ENCODE measurements at places on chromosomes 1 and 21.

DNA sequence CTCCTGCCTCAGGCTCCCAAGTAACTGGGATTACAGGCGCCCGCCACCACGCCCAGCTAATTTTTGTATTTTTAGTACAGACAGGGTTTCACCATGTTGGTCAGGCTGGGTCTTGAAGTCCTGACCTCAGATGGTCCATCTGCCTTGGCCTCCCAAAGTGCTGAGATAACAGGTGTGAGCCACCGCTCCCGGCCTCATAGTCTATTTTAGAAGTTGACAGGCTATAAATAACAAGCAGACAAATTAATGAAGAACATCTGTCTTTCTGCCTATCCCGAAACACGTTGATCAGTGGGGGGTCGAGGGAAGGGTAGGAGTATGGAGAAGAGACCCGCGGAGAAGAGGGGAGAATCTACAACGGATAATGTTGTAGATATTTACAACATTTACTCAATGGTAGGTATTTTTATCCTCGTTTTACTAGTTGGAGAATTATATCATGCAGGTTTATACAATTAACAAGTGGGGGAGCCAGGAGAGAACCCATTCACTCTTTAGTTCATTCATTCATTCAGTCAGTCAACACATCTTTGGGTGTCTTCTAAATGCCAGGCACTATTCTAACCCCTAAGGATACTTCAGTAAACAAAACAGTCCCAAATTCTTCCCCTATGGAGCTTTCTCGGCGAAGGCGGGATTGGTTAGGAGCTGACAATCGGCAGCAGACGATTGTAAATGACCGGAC lies 497 bp upstream of the IFNAR2 start:
- no peak for DNase-seq

GRCh38 chr1:43621861-43622260 lies 28.1 kb upstream of the KDM4A start:
- no peak for DNase-seq

GRCh38 chr1:109528712-109529111 lies 11.0 kb upstream of the GPR61 start:
- no peak for DNase-seq

DNA sequence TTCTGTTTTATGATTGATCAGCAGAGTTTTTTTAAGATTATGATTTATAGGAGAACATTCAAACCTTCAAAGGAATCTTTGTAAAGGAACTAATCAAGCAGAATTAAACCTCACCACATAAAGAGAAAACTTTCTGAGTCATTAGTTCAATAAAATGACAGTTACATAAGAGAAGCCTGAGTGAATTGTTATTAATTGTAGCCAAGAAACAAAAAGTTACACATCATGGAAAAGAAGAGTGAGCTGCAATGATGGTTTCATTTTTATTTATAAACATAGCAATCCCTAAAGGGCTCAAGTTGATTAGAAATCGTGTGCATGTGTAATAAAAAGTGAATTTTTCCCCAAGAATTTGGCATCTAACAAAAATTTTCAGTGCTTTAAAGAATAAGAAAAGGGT lies 731.4 kb downstream of the LTN1 start:
- DNase-seq = no peak

- no peak for DNase-seq
These were observed 51.3 kb upstream of the PLA2G2C start for GRCh38 chr1:20237646-20238045.

DNA sequence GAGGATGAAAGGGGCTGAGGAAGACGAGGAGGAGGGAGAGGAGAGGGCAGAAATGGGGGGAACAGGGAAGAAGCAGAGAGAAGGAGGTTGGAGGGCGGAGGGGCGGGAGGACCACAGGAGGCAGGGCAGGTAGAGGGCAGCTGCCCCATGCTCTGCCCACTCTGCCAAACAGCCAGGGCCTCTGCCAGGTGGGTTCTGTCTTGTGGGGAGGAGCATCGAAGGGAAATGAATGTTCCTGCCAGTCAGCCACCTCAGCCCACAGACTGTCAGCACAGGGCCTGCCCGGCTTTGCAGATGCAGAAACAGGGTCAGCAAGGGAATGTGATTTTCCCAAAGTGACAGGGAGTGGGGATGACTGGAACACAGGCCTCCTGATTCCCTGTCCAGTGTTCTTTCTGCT lies 82.6 kb downstream of the GRIK3 start:
- DNase-seq = no peak

GRCh38 chr21:32544697-32545096 lies 40.6 kb downstream of the TCP10L start:
- DNase-seq = no peak

GRCh38 chr1:225919906-225920305 lies 4.1 kb downstream of the PYCR2 start:
- DNase-seq = no peak

DNA sequence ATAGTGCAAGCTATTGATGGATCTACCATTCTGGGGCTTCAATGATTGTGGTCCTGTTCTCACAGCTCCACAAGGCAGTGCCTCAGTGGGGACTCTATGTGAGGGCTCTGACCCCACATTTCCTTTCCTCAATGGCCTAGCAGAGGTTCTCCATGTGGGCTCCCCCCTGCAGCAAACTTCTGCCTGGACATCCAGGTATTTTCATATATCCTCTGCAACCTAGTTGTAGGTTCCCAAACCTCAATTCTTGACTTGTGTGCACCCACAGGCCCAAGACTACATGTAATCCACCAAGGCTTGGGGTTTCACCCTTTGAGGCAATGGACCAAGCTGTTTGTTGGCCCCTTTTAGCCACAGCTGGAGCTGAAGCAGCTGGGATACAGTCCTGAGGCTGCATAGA lies 35.9 kb upstream of the CFHR3 start:
- no peak for DNase-seq

DNA sequence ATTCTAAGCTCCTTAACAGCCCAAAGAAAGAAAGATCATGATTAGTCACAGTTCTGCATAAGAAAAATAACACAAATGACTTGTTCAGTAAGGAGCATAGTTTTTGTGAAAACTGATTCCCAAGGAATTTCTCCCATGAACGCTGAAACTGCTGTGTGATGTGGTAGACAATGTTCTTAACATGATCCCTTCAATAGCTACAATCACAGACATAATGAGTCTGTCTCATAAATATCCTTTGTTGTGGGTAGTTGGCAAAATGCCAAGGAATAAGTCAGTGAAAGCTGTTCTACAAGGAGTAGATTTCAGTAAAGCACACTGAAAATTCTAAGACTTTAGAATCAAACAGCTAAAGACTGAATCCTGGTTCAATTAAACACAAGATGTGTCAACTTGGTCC lies 404.8 kb downstream of the HLX start:
- no peak for DNase-seq

DNA sequence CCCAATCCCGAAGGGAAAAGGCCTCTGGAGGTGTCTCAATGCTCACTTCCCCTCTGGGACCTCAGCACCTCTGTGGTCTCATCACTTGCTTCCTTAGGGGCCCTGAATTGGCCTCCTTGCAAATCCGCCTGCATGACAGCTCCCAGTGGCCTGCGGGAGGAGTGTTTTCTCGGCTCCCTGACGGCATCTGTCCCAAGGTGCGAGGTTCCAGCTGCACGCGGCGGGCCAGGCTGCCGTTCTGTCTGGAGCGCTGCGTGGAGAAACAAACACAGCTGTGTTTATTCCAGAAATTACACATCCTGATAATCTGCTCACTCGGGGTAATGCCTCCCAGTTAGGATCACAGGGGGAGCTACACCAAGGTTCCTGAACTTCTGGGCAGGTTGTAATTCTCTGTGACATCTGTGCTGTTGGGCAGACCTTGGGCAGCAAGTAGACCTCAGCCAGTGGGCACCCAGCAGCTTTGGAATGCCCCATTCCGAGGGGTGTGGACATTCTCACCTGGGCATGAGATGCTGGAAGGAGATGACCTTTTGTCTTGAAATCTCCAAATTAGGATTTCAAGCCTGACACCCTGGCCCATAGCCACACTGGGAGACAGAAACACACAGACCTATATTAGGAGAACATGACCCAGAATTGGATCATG lies 18.2 kb downstream of the EPHB2 start:
- no peak for DNase-seq

DNA sequence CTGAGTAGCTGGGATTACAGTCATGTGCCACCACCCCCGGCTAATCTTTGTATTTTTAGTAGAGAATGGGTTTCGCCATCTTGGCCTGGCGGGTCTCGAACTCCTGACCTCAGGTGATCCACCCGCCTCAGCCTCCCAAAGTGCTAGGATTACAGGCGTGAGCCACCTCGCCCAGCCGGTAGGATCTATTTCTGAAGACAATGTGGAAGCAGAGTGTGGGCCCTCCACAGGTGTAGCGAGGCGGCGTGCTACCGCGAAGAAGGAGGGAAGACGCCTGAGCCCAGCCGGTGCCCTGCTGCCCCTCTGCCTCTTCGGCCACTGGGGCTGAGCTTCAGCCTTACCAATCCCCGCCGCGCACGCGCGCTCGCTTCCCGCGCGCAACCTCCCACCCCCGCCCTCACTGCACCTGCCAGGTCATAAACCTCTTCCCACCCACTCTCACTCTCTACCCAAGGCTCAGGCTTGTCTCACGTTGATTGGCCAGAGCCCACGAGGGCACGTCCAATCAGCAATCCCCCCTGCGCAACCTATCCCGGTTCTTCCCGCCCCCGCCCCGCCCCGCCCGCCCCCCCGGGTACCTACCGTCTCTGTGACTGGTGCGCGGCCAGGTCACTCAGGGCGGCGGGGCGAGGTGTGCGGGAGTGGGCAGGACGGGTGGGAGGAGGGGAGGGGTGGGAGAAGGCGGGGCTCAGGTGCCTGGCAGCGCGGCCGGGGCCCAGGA lies 409 bp upstream of the HOOK1 start:
- peak; percentile 70 for DNase-seq

DNA sequence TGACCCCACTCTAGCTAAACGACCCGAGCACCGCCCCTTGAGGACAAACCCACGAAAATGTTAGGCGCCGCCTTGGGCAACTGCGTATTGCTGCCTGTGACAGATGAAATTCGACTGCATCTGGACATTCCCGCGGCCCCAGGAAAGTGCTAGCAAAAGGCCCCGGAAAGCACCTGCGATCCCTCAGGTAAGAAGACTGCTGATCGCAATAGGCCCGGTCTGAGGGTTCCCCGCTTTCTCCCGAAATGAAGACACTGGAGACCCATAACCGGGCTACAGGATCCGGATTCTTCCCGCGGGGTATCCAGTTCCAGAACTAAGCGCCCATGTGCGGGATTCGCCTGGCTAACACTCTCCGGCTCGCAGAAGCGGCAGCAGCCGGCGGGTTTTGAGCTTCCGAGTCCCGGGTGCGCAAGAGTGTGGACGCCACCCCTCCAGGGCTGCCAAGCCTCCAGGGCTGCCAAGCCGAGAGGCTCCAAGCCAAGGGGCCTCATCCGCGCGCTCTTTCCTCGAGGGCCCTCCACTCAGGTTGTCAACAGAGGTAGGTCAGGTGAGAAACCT lies 157.9 kb upstream of the NBPF11 start:
- no peak for DNase-seq

DNA sequence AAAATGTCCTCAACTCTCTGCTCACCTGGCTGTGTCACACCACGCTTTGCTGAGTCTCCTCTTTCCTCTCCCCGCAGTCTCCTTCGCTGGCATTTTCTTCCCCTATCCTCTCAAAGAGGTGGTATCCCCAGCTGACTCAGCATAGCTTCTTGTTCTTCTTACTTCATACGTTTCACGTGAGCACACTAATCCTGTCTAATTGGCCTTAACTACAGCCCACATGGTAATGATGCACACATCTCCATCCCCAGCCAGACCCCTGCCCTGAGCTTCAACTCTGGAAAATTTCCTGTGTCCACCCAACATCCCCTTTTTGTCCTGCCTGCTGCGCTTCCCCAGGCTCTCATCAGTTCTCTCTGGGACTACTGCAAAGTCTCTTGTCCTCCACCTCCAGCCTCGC lies 169.8 kb downstream of the TTLL7 start:
- DNase-seq = no peak

- no peak for DNase-seq
These were observed 28.1 kb downstream of the SHISA4 start for GRCh38 chr1:201916649-201917249.

DNA sequence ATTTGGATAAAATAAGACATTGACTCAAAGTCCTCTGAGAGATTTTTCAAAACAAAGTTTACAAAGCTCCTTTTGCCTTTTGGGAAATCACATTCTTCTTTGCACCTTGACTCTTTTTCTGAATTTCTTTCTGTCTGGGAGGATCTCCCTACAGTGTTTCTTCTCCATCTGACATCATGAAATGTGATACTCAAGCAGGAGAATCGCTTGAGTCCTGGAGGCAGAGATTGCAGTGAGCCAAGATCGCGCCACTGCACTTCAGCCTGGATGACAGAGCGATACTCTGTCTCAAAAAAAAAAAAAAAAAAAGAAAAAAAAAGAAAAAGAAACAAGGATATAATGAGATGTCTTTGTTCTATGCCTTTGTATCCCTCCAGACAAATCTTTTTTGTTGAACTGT lies 13.3 kb upstream of the GRIK1 start:
- DNase-seq = no peak
